ENCODE measurements at places on chromosomes 2 and 18.
A peak's percentile ranks its signal among the peaks of the same experiment; 100 is the strongest.

DNA sequence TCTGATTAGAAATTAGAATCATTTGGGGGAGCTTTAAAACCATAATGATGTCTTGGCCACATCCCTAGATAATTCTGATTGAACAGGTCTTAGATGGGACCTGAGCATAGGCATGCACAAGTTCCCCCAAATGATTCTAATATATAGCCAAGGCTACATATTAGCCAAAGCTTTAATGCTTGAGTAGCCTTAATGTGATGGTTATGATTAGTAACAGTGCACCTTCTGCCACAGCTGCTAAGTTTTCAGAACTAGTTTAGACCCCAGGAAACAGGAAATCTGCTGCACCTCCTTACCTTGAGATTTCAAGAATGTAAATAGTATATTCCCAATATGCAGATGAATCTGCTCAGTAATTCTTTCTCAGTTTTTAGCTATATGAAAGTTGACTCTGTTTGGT is 119.8 kb downstream of the PTPN4 start:
- no peak for DNase-seq

GRCh38 chr2:36811071-36811470 is 114.6 kb downstream of the VIT start:
- no peak for DNase-seq

- no peak for DNase-seq
Measured at GRCh38 chr18:5709476-5710095, 165.8 kb upstream of the EPB41L3 start.

GRCh38 chr2:105896765-105897163 is 152.1 kb downstream of the NCK2 start:
- no peak for DNase-seq

DNA sequence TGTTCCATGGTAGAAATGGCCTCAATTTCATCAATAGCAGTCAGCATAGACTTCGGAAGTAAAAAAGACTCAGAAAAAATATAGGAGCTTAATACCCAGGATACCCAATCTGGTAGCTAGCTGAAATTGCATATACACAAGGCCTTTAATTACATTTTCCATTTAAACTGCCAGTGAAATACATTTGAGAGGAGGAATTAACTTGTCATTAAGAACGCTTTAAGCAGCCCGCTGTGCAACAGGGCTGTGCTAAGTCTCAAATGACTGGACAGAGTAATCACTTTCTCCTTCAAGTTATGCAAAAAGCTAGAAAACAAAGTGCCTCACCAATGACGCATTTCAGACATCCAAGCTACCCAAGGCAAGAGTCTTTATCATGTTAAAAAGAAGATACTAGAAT is 558.8 kb downstream of the MBD2 start:
- DNase-seq = no peak

GRCh38 chr2:142918624-142919023 is 41.2 kb downstream of the KYNU start:
- peak; percentile 15 for DNase-seq

DNA sequence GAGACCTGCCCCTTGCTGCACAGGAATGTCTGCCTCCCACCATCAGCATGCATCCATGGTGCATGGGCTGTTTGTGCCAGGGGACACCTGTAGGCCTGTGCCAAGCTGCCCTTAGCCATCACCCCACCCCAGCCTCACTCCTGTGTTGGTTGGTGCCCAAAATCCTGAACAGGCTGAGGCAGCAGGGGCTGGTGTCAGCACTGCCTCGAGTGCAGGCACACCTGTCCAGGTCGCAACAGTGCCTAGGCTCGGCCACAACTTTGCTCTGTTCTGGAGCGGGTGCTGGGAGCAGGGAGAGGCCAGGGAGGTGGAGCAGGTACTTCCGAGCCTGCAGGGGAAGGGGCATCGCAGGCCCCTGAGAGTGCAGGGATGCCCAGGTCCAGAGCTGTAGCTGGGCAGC is 69.1 kb downstream of the SRBD1 start:
- DNase-seq = no peak

GRCh38 chr2:215022418-215022817 is 116.0 kb downstream of the ABCA12 start:
- peak; percentile 51 for DNase-seq
